EL (cell line): ENCODE measurements at places on chromosomes 6 and 20.

DNA sequence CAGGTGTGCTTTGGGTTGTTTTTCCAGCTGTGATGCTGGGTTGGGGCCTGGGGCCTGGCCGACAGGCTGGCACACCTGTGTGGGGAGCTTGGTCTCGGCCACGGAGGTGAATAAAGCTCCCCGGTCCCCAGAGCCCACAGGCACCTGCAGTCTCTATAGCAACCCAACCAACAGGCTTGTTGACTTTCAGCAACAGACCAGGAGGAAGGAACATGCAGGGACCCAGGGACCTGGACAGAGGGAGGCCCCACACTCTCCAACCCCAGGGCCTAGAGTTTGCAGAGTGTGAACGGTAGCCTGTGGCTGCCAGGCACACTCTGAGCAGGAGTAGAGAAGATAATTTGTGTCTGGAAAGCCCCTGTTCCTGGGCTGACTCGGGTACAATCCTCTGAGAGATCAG is 14.6 kb upstream of the SYNJ2 start:
- DNase-seq = no peak

- DNase-seq = no peak
These were observed 183.2 kb upstream of the KCNG1 start for GRCh38 chr20:51206032-51206662.

DNA sequence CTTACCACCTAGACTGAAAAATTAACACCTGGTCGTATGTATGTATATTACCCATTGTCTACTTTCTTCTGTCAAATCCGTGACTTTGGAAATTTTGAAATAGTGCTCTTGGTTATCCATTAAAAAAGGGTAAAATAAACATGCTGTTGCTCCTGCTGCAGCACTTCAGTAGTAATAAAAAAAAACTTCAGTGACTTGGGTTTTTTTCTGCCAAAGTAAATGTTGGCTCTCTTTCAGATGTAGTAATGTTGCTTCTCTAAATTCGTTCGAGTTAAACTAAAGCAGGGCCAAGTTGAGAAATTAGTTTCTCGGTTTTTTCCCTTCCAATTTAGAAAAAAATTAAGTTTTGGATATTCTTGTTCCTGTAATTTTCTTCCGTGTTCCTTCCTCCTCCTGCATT is 34.2 kb downstream of the JARID2 start:
- DNase-seq = no peak

- no peak for DNase-seq
These were observed 1.2 kb downstream of the SLC17A3 start for GRCh38 chr6:25872814-25873213.
